Left hindlimb (tissue), 1 donor: ENCODE measurements at places on chromosomes 13 and 19.

- DNase-seq: no peak
Measured at GRCh38 chr19:34482380-34483250, 1.1 kb downstream of the WTIP start.

- DNase-seq: no peak
Measured at GRCh38 chr13:66214467-66214866, 1015.7 kb downstream of the PCDH9 start.

- no peak for DNase-seq
Measured at GRCh38 chr13:106110241-106110855, 425.1 kb downstream of the EFNB2 start.

- DNase-seq: no peak
Measured at GRCh38 chr19:10317045-10317856, 1.4 kb upstream of the FDX2 start.

GRCh38 chr19:35629332-35629633, 447 bp downstream of the RBM42 start:
- no peak for DNase-seq
